Activated CD4-positive, alpha-beta T cell treated with anti-CD3 and anti-CD28 coated beads, Interleukin-10, Interleukin-2, amounts not matched to agents 100 ng/mL and 50 ng/mL, durations not matched to agents 16 hours and 8 hours (primary cell): ENCODE measurements at places on chromosomes 1 and 21.

- no peak for DNase-seq
Measured at GRCh38 chr1:110465038-110465813, 14.3 kb downstream of the PROK1 start.

DNA sequence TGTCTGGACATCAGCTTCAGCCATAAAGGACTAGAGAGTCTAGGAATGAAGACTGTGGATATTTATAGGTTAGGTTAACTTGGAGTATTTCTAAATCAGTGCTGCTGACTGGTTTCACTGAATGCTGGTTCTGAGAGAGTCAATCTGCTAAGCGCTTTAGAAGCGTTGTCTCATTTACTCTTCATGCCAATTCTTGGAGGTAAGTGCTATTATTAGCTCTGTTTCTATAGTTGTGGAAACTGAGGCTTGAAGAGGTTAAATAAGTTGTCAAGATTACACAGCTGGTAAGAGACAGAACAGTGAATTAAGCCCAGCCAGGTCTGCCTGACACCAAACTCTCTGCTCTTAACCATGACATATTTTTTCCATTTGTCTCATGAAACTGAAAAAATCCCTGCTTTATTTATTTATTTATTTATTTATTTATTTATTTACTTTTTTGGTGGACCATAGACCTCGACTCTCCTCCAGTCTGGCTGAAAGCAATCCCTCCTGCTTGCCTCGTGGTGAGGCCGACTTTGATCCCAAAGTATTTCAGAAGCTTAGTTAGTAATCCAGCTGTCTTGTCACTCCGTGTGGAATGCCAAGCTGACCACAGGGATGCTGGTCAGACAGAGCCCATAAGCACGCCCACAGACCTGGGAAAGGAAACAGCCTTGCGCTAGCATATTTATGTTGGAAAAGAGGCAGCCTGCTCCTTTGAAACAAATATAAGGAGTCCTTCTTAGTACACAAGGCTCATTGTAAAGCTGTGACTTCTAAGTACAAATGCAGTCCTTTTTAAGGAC, 16.9 kb downstream of the NTMT2 start:
- no peak for DNase-seq

GRCh38 chr1:10916311-10916710, 96.1 kb upstream of the TARDBP start:
- no peak for DNase-seq

- DNase-seq, result no peak
Measured at GRCh38 chr1:191882870-191883269, 275.4 kb upstream of the RGS18 start.

GRCh38 chr21:21163904-21164303, 165.7 kb downstream of the NCAM2 start:
- peak; percentile 48 for DNase-seq

DNA sequence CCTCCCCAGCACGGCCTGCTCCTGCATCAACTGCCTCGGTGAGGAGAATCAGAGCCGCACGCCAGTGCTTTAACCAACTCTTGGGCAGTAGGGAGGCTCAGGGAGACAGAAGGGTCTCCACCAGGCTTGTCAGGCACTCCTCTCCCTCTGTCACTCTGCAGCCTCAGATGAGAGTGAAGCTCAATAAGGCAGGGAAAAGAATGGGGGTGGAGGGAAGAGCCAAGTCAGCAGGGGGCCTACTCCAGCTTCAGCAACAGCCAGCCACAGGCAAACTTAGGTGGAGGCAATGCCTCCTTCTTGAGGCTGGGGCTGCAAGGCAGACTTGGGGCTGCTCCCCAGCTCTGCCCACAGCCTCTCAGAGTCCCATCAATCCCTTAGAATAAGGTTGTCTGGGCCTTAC, 51.8 kb upstream of the A3GALT2 start:
- DNase-seq, result no peak

GRCh38 chr1:47231301-47232186, 481 bp downstream of the TAL1 start:
- DNase-seq, result peak; percentile 24

GRCh38 chr21:41772351-41773080, 5.7 kb upstream of the RIPK4 start:
- DNase-seq, result no peak

DNA sequence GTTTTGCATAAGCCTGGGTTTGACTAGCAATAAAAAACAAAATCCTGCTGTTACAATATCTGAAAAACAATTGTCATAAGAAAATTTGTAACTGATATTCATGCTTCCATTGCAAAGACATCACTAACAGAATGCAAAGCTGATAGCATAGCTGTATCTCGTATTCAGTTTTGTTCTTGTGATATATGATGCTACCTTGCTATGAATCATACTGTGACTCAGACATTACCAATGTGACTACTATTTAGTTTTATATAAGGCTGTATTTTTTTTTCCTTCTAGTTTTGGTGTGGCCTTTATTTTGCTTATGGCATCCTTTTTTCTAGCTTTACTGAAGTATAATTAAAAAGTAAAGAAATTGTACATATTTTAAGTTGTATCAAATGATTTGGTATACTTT, 1381.8 kb downstream of the MRPL39 start:
- no peak for DNase-seq

DNA sequence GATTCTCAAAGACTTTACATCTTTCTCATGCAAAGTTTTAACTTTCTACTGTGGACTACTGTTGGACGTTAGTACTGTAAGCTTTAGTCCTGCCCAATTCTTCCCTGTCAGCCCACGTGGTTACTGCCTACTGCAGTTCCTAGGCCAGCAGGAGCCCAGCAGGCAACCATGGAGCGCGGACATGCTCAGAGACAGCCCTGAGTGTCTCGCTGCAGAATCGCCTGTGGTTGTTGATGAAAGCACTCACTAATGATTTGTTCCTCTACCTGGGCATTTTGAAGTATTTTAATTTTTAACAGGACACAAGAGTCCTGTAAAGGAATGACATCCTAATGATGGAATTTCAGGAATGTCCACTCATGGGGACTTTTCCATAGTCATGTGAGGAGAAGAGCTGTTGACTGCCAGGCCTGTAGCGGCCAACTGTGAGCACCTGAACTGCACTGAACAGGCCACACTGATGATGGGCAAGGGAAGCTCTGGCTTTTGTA, 44.1 kb downstream of the PGBD5 start:
- DNase-seq, result no peak

DNA sequence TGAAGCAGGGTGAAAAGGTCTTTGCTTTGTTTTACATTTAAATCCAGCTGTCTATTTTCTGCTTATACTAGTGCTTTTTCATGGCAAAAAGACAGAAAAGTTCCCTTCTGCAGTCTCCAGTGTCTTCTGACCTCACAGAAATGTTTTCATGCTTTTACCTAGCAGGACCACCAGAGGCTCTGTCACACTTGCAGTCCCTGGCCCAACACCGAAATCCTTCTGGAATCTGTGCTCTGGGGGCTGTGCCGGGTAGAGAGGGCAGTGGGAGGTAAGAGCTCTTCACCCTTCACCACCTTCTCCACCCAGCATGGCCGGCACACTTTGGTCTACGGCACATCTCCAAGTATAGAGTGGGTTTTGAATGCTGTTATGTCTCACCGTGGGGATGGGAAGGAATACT, 20.8 kb downstream of the GNAT2 start:
- no peak for DNase-seq

DNA sequence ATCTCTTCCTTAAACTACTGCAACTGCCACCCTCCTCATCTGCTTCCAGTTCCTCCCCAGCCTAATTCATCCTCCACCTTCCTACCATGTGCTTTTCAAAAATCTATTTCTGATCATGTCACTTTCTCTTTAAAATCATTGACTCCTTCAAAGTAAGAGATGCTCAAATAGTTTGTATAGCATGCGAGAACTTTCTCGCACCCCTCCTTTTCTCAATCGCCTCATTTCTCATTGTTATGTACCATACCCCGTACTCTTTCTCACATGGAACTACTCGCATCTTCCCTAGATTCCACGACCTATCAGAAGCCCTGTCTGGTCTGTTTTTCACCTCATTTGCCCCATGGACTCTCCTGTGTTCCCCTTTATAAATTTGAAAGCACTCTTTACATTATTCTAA, 238.2 kb downstream of the NRIP1 start:
- DNase-seq, result no peak

DNA sequence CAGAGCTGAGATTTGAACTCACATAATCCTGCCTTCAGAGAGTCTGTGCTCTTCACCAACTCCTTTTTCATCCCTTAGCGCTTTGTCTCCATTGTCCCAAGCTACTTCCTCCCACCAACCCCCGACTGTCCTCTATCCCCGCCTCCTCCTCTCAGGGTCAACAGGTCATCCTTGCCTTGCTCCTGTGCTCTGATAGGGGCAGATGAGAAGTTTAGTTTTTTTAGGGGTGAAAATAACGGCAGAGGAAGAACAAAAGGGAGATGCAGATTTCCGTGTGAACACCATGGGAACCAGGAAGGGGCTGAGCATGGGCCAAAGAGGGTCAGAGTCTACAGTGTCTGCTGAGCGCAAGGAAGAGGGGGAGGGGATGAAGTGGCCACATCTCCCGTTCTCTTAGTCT, 31.9 kb downstream of the GLUL start:
- no peak for DNase-seq
